ENCODE measurements at places on chromosomes 5 and 9. TPM values are rescaled to one million over a fixed set of nuclear protein-coding genes. Genes with fewer than 3 reads are reported as not detected.

OTP gene
- not detected for total RNA-seq

GRCh38 chr9:33510262-33511183, 13.5 kb upstream of the ANKRD18B start:
- peak; percentile 50 for DNase-seq

FOXI1 gene
- not detected for total RNA-seq

DNA sequence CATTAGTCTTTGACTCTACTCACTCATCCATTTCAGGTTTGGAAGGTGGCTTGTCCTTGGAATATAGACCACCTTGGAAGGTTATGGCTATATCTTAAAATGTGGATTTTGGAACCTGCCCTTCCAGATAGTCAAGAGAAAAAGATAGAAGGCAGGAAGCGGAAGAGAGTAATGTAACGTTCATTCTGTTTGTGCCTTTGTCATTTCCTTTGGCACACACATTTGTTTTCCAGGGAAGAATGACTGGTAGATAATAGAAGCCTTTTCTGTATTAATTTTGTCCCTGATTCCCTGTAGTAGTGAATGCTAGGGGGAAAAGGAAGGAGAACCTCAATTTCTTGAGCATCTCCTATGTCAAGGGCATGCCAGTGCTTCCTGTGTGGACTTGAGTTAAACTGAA, 54.7 kb downstream of the PPIC start:
- DNase-seq = no peak

Data from activated naive CD4-positive, alpha-beta T cell treated with anti-CD3 and anti-CD28 coated beads for 36 hours (primary cell).